HepG2 (cell line): ENCODE measurements at places on chromosomes 2 and 18. TPM values are rescaled to one million over a fixed set of nuclear protein-coding genes. Genes with fewer than 3 reads are reported as not detected.

The PROM2 gene
- total RNA-seq, result not detected in 2 replicates

DNA sequence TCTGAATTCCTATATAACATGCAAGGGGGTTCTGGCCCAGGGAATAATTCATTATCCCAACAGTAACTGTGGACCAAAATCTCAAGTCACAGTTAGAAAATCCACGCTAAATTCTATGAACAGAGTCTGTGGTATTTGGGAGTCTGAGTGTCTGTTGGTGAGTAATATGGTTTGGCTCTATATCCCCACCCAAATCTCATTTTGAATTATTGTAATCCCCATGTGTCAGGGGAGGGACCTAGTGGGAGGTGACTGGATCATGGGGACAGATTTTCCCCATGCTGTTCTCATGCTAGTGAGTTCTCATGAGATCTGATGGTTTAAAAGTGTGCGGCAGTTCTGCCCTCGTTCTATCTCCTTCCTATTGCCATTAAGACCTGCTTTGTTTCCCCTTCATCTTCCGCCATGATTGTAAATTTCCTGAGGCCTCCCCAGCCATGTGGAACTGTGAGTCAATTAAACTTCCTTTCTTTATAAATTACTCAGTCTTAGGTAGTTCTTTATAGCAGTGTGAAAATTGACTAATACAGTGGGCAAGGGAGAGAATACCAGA is 68.3 kb downstream of the NBAS start:
- no peak for DNase-seq

- no peak for DNase-seq
These were observed 231.1 kb downstream of the GBX2 start for GRCh38 chr2:235937087-235937486.

DNA sequence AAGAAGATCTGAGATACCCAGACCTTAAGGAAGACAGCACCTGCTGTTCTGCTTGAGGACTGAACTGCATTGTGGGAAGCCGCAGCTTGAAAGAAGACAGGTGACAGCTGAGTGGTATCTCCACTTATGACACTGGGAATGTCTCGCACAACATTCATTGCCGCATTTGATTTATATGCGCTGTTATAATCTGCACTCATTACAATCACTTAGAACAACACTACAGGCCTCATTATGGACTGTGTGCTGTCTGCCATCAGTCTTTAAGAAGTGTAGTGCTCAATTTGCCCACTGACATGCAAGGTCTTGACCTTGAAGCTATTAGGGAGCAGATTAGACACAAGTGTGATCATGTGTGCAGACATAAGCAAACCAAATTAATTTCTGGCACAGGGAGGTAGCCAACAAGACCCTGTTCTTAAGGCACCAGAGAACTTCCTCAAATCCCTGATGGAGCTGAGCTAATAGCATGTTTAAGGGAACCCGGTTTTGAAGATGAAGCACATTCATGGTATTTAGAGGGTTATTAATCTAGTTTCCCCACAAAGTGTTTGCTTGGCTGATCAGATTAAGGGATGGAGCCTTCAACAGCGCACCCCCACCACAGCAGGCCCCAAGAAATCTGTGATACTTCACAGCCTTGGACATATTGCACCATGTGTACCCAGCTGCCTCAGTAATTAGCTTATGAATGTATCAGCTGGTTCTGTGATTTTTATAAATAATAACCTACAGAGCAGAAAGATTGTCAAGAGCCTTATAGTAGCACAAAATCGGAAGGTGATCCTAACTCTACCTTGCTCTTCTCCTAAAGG is 146.8 kb downstream of the SATB2 start:
- no peak for DNase-seq
